ENCODE measurements at places on chromosomes 11 and 22.

- no peak for DNase-seq
Measured at GRCh38 chr22:43183496-43184277, 3.2 kb downstream of the TTLL12 start.

- no peak for DNase-seq
Measured at GRCh38 chr11:130165601-130166456, 6.2 kb downstream of the ST14 start.

DNA sequence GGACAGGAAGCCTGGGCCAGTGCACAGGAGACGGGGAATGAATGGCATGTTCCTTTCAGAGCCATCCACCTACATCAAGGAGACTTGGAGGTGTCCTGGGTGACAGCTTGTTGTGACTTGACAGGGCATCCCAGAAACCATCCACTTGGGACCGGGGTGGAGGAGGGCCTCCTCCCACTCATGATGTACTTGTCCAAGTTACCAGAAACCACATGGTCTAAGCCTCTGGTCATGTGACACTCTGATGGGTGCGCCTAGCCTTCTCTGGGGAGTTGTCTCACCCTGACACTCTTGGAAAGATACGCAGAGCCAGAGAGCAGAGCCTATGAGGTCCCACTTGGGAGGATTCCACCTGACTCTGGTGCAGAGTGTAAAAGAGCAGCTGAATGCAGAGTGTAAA lies 21.6 kb upstream of the FXYD6 start:
- no peak for DNase-seq

DNA sequence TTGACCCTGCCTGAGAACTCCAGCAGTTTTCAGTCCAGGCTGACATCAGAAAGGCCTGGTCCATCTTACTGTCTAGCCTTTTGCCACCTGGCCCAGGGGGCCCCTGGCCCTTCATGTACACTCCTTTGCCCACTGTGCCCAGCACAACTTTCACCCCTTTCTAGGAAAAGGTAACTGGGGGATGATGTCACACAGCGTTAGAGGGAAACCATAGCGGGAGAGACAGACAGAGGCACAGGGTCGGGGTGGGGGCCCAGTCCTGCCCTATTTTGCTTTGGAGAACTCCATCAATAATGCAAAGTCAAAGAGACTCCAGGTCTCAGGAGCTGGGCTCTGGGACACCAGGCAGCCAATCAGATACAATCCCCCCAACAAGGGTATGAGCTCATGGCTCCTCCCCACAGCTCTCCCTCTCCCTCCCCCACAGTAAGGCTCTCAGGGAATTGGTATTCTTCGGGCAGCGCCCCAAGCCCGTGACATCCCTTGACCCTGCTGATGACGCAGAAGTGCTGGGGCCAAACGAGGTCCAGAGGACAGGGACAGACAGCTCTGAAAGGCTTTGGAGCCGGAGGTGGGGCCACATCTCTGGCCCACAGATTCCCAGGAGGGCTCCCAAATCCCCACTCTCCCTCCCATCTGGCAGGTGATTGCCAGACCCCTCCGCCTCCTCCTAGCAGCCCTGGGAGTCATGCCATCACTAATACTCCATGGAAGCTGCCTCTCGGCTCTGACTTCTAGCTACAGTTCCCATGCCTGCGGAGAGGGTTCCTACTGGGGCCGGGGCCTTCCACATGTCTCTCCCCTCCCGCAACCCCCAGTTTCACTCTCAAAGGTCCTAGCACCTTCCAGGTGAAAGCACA lies 5.9 kb downstream of the USP2 start:
- no peak for DNase-seq

- DNase-seq = no peak
Measured at GRCh38 chr22:39351689-39352214, 2.0 kb downstream of the SYNGR1 start.

DNA sequence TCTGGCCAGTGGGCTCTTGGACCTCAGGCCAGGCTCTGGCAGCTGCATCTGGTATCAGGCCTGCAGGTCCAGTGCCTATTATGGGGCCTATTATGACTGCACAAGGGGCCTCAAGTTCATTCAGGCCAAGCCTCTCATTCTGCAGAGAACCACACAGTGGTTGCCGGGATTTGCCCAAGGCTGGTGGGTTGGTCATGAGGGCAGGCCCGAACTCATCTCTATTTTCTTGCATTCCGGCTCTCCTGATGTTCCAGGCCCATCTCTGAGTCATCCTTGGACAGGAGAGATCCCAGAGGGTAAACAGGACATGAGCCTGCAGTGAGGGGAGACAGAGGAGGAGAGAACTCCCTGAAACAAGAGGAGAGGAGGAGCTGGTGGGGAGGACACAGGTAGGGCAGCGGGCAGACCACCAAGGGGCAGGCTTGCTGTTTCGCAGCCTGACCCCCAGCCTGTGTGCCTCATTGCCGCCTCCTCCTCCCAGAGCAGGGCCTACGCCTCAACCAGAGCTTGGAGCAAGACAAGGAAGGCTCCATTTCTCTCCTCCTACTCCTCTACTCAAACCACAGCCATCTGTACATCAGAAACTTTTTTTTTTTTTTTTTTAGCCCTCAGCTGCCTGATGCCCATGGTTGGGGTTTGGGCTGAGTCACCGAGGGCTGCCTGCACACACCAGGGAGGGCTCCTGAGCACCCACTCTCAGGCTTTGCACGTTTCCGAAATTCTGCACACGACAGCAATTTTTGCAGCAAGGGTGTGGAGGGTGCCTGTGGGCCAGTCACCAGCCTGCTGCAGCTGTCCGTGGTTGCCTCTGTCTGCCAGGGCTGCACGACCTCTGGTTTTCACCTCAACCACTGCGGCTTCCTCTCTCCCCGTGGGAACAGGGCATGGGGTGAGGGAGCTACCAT lies 12.7 kb upstream of the TREH start:
- DNase-seq = peak; percentile 51

- no peak for DNase-seq
Measured at GRCh38 chr11:19441752-19442553, 201.2 kb upstream of the E2F8 start.

DNA sequence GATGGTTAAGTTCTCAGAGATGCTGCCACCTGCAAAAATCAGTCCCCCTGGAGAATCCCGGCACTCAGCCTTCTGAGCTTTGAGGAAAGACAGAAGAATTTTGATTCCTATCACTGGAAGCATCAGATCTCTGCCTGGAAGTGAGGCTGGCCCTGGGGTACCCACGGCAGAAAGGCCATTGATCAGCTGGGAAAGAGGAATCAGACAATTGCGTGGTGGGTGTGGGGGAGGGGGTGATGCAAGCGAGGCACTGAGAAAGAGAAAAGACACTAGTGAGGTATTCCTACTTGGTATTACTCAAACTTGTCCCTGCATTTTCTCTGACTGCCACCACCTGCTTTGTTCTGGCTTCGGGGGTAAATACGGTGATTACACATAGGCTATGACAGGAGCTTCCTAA lies 96.1 kb downstream of the FEZ1 start:
- DNase-seq = no peak

DNA sequence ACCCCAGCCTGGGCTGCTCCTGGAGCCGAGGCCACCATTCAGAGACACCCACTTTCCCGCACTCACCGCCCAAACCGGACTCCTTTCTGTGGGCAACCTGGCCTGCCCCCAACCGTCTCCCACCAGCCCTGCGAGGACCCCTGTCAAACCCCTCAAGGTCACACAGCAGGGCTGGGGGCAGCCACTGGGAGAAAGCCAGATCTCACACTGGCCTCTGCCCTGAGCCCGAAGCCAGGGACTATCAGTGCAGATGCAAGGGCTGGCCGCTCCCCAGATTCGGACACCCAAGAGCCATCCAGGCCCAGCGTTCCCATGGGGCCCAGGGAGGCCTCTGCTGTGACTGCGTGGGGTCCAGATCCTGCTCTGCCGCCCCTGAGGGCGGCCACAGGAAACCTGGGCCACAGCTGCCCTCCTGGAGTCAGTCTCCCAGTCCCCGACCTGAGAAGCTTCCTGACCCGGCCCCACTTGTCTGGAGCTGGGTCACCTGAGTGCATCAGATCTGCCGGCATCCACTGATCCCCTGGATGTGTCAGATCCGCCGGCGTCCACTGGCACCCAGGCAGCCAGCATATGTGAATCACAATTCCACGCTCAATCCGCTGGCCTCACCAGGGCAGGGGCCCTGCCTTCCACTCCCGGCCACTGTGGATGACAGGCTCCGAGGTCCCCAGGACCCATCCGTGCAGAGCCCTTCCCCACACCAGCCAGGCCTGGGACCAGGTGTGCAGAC lies 139.7 kb downstream of the BRD1 start:
- DNase-seq = no peak

GRCh38 chr11:62792202-62792575 lies 383 bp upstream of the TMEM223 start:
- DNase-seq = no peak

DNA sequence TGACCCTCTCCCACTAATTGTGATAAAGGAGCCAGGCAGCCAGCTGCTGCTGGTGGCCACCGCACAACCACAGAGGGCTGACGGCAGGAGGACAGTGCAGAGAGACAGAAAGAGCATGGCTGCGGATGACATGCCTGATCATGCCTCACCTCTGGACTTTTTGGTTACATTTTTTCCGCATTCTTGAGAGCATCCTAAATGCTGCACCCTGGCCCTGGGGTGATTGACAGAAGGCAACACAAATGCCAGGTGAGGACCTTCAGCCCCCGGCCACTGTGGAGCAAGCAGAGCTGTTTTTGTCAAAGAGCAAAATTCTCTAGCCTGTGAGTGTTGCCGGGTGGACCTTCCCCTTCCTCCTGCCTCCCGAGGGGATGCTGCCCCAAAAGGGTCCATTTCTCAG lies 78.5 kb downstream of the RPS6KA4 start:
- DNase-seq = no peak
